Stimulated activated CD4-positive, alpha-beta T cell treated with anti-CD3 and anti-CD28 coated beads, TNF-alpha, amount 100 ng/mL, for 48 hours (primary cell): ENCODE measurements at places on chromosomes 12 and 14.

DNA sequence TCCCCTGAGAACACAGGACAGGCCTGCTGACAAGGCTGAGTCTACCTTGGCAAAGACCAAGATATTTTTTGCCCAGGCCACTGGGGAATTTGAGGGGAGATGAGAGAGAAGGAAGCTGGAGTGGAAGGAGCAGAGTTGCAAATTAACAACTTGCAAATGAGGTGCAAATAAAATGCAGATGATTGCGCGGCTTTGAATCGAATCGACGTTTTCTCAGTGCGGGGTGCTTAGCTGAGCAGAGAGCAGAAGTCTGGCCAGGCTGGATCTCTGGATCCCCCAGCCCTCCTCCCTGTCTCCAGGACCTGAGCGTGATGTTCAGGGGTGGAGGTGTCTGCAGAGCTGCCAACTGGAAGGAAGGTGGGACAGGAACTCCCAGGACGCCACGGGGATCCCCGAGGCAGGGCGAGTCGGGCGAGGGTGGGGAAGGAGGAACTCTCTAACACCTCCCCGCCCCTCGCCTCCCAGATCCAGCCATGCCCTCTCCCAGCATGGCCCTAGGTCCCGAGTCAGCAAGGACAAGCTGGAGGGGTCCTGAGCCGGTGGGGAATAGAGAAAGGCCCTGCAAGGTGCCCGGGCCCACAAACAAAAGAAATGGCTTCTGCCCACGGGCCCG lies 527 bp upstream of the CARMIL3 start:
- DNase-seq: peak; percentile 15

- DNase-seq: no peak
These were observed 163.7 kb downstream of the IPO8 start for GRCh38 chr12:30531731-30532678.

GRCh38 chr12:52307836-52308805 lies 13.1 kb downstream of the KRT83 start:
- DNase-seq: peak; percentile 14

DNA sequence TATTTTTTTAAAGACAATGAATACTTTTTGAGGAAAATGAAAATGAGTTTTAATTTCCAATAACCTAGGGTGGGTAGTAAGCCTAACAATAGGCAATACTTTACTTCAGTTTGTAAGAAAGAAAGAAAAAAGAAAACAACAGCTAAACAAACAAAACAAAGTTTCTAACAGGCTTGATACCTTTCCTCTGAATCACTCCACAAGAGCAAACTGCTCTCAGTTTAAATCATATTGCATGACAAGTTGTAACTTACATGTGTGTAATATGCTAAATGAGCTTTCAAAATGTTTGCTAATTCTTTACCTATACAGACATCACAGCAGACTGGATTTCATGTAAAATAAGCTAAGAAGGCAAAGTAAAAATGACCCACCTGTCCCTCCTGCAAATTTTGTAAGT lies 6.7 kb upstream of the LMO3 start:
- no peak for DNase-seq

DNA sequence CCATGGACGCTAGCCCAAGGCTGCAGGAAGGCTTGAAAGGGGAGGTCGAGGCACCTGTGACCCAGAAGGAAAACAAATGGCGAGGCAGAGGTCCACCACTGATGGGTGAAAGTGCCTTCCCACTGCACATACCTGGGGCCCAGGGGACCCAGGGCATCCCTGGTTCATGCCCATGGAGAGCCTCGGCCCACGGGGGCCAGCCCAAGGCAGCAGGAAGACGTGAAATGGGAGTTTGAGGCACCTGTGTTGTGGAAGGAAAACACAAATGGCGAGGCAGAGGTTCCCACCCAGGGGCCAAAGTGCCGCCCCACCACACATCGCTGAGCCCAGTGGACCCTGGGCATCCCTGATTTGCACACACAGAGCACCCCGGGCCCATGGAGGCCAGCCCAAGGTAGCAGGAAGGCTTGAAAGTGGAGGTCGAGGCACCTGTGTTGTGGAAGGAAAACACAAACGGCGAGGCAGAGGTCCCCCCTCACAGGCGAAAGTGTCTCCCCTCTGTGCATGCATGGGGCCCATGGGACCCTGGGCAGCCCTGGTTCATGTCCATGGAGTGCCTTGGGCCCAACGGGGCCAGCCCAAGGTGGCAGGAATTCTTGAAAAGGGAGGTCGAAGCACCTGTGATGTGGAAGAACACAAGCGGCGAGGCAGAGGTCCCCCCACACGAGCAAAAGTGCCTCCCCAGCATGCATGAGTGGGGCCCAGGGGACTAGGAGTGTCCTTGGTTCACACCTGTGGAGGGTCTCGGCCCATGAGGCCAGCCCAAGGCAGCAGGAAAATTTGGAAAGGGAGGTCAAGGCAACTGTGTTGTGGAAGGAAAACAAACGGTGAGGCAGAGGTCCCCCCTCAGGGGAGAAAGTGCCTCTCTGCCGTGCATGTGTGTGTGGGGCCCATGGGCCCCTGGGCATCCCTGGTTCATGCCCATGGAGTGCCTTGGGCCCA lies 383.3 kb downstream of the ALG10 start:
- DNase-seq: no peak

DNA sequence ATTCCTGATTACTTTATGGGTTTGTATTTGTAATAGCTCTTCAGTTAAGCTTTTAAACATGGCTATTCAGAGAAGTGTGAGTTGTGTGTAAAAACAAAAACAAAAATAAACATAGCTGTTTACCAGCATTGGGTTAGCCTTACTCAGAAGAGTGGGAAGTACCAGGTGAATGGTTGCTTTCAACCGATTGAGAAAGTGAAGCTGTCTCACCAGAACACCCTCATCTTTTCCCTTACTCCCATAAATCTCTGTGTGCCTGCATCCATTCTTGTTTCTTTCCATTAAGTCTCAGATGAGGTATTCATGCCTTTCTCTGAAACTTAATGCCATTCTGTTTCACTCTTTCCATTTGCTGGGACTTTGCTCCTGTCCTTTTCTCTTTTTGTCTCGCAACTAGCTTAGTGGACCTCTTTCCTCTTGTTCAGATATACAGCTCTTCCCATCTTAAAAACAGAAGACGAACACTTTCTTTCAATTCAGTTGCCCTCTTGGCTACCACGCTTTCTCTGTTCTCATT lies 10.7 kb downstream of the BORCS5 start:
- DNase-seq: no peak

- DNase-seq: no peak
These were observed 110.7 kb upstream of the GZMB start for GRCh38 chr14:24744641-24745040.

GRCh38 chr14:71328183-71328582 lies 420.9 kb downstream of the PCNX1 start:
- no peak for DNase-seq
